ENCODE measurements at places on chromosomes 5 and 9.

DNA sequence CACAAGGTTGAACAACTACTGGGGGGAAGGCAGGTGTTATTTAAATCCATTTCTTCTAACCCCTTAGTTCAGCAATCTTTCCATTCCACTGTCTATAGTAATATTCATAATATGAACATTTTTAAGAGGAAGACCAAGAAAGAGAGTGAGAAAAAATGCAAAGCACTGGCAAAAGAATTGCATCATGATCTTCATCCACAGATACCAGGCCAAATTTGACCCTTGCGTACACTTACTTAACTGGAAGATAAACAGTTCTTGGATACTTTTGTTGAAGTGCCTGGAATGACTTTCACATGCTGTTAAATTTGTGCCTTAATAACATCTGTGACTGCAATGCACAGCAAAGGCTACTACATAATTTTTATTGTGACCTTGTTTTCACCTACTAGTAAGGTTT is 1.8 kb downstream of the PFDN1 start:
- no peak for DNase-seq

DNA sequence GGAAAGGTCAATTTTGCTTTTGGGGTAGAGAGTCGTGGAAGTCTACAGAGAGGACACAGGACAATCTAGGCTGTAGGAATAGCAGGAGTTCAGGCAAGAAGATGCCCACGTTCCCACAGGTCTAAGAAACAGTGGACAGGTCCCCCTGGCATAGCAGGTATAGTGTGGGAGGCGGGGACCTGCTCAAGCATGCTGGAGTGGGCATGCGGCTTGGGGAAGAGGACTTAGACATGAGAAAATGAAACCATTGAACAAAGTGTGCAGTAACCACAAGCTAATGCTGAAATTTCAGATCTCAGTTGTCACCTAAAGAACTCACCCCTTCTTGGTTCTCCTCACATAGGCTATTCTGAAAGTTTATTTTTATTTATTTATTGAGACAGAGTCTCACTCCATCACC is 142.8 kb upstream of the EFNA5 start:
- DNase-seq = no peak

- no peak for DNase-seq
Observed at GRCh38 chr5:167217097-167217743, 1074.2 kb upstream of the WWC1 start.

DNA sequence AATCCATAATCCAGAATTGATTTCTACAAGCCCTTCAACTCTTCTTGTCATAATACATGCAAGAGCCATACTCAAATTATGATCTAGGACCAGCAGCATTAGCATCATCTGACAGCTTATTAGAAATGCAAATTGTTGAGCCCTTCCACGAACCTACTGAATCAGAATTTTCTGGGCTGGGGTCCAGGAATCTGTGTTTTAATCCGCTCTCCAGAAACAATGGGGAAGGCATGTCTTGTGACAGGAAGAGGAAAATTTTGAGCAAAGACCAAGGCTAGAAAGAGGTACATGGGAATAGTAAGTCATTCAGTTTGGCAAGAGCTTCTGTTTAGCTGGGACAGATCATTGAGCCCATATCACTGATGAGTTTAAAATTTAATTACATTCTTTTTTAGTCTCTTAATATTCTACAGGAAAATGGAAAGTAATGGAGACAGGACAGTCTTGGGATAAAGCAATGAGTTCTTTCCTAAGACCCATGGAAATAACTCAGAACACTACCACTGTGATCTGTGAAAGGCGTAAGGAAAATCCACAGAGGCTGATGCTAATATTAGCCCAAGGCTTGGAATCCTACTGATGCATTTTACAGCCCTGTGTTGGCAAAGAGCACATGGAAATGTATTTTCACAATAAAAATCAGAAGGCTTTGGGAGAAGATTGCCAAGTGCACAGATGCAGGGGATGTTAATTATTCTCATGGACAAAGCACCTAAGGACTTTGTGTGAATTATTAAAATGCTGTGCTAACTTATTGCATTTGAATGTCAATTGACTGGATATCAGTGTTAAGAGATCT is 73.7 kb upstream of the STK32A start:
- DNase-seq = no peak

DNA sequence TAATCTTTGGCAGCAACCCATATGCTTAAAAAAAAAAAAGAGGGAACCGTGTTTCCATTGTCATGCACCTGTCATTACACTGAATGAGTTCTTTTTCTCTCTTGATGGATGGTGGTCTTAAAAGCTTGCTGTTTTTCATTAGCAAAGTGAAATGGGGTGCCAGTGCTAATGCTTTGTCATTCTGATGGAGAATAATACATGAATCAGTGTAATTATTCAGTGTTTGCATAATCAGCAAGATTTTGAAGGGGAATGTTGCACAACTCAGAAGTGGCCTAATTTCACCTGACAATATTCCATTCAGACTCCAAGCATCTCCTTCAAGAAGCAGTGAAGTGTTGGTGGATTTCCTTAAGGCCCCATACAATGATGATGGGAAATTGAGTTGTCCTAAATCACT is 38.1 kb downstream of the MAP1B start:
- DNase-seq = no peak

- no peak for DNase-seq
Observed at GRCh38 chr5:123505633-123506032, 6.3 kb upstream of the CSNK1G3 start.

GRCh38 chr5:98248949-98249348 is 524.5 kb upstream of the RGMB start:
- DNase-seq = no peak

- no peak for DNase-seq
Observed at GRCh38 chr9:76615177-76615603, 149.0 kb upstream of the PCA3 start.

GRCh38 chr9:107243742-107244141 is 39.3 kb upstream of the RAD23B start:
- DNase-seq = no peak

DNA sequence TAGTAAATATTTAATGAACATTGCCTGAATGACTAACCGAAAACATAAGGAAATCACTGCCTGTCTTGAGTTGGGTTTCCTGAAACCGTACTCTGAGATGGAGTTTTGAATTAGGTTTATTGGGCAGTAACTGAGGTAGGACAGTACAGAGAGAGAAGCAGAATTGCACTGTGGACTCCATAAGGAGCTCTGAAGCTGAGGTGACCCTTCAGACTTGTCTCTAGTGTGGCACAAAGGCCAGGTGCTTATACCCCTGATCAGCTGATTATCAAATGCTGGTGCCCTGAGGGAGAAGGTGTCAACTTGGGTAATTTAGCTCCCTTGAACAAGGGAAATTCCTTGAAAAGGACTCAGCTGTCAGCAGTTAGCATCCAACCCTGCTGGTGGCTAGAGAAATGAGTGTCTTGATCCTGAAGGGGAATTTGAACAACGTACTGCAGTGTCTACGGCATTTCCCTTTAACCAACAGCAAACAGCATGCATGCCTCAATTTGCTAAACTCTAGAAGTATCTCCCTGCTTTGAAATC is 135.0 kb upstream of the SMARCA2 start:
- DNase-seq = no peak

- no peak for DNase-seq
Observed at GRCh38 chr9:20760246-20760891, 76.3 kb downstream of the FOCAD start.

GRCh38 chr5:153702265-153702664 is 211.8 kb downstream of the GRIA1 start:
- no peak for DNase-seq

DNA sequence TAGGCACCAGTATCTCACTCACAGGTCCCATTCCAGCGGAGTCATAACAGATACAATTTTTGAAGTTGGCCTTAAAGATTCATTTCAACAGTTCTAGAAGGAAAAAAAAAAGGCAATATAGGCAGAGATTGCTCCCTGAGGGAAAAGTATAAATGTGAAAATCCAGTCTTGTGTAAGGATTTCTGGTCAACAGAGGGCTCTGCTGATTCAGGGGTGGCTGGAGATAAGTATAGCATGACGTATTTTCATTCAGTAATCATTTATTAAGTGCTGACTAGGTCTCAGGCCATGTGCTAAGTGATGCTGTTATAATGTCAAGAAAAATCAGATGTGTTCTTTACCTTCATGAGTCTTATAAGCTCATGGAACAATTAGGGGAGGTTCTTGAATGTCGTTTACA is 377.3 kb upstream of the MEF2C start:
- DNase-seq = no peak

- no peak for DNase-seq
Observed at GRCh38 chr9:104326912-104327311, 177.2 kb upstream of the OR13F1 start.

GRCh38 chr5:76305269-76305668 is 97.8 kb upstream of the IQGAP2 start:
- DNase-seq = no peak

DNA sequence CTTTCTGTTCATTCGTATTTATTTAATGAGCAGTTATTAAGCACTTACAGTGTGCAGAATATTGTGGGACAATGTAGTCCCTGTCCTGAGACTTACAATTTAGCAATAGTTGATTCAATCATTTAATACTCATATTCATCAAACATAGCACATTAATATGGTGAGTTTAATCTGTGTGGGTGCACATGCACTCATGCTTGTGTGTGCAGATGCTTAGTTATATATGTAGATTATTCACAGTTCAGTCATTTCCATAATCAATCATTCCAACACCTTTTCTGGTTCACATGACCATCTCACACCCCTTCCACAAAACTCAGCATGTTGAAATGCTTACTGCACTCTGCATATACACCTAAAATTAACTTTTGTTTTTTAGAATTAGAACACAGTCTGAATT is 321.6 kb upstream of the RFX3 start:
- DNase-seq = no peak

DNA sequence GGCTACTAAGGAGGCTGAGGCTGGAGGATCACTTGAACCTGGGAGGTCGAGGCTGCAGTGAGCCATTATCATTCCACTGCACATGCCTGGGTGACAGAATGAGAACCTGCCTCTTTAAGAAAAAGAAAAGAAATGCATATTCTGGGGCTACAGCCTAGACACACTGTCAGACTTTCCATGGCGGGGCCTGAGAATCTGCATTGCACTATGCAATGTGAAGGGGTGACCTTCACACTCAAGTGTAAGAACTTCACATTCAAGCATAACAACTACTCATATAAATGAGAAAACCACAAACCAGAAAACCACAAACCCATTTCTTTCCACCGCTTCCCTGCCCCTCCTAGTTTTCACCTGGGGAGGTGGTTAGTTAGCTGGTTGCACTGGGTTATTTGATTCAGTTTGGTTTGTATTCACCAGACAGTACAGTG is 18.0 kb upstream of the FBP2 start:
- no peak for DNase-seq

- DNase-seq = no peak
Observed at GRCh38 chr5:179122411-179123108, 62.4 kb downstream of the ZNF354C start.

GRCh38 chr5:176662371-176663333 is 15.4 kb downstream of the TSPAN17 start:
- no peak for DNase-seq

GRCh38 chr5:39190311-39191102 is 28.9 kb downstream of the FYB1 start:
- no peak for DNase-seq

DNA sequence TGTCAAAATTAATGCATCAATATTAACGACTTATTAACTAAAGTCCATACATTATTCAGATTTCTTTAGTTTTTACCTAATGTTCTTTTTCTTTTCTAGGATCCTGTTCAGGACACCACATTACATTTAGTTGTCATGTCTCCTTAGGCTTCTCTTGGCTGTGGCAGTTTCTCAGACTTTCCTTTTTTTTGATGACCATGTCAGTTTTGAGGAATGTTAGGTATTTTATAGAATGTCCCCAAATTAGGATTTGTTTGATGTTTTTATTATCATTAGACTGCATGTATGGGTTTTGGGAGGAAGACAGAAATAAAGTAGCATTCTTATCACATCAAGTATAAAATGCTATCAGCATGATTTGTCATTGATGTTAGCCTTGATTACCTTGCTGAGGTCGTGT is 32.0 kb downstream of the ZCCHC7 start:
- no peak for DNase-seq

GRCh38 chr5:150710165-150710564 is 9.3 kb upstream of the RBM22 start:
- DNase-seq = no peak

GRCh38 chr9:96071076-96071814 is 195.8 kb downstream of the ERCC6L2 start:
- DNase-seq = peak; percentile 51

DNA sequence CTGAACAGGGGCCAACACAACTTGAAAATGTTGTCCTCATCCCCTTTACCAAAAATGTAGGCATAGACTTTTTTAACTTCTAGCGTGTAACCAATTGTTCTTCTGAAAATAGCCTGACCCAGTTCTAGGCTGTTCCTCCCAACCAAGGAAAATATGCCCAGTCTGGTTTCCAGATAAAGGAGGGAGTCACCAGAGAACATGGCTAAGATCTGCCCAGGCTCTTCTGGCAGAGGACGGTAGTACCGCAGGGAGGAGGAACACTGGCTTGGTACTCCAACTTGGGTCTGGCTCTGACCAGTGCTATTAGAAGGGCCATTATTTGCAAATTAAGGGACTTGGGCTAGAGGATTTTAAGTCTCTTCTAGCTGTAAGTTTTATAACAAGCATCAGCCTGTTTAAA is 63.1 kb downstream of the GRAMD2B start:
- no peak for DNase-seq

DNA sequence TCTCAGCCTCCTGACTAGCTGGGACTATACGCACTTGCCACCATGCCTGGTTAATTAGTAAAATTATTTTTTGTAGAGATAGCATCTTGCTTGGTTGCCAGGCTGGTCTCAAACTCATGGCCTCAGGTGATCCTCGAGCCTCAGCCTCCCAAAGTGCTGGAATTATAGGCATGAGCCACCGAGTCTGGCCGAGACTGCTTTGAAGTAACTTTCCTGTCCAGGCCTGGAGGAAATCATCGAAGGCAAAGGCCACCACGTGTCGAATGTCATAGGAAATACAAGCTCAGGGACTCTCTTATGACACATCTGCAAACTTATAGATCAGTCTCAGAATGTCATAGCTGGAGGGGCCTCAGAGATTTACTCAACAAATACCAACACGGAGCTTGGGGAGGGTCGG is 25.1 kb downstream of the RAPGEF1 start:
- DNase-seq = no peak

- DNase-seq = no peak
Observed at GRCh38 chr9:129523943-129524581, 96.8 kb downstream of the C9orf50 start.

DNA sequence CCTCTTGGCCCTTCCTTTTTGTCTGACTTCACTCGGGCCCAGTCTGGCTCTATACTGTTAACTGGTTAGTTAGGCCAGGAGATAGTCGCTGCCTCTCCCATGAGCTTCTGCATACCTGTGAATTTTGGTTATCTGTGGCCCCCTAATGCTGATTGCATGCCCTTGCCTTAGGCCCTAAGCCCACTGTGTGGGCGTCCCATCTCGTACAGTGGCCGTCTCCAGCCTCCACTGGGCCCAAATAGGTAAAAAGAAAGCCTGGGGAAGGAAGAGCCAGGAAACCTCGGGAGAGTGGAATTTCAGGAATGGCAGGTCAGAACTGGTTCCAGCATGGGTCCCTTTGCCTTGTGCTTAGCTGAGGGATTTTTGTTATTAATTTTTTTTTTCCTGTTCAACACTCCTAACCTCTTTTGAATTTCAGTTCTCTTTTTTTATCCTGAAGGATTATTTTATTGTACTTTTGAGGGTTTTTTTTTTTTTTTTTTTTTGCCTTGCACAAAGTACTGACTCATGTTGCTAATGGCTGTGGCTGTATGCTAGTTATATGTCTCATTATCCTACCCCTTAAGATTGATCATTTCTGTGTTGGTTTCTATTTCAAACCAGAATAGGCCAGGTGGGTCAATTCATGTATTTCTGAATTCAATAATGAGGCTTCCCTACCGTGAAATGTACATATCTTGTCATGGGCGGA is 3.4 kb downstream of the PRRC2B start:
- DNase-seq = no peak

- no peak for DNase-seq
Observed at GRCh38 chr5:73019766-73020165, 63.9 kb downstream of the FCHO2 start.

Data from frontal cortex (tissue), 4 donors.